Glutamatergic neuron (in vitro differentiated cells): ENCODE measurements at places on chromosomes 12 and 14. TPM values are rescaled to one million over a fixed set of nuclear protein-coding genes. Genes with fewer than 3 reads are reported as not detected.

The DNAJC22 gene
- total RNA-seq: 4.5 TPM

The FITM1 gene
- 0.66 TPM for total RNA-seq

The TAS2R50 gene
- total RNA-seq: 1.3 TPM

The FAM90A1 gene
- 0.54 TPM for total RNA-seq

The CNTN1 gene
- 81.4 TPM for total RNA-seq

The PAH gene
- total RNA-seq: not detected

The RNASE4 gene
- total RNA-seq: 1.7 TPM
